Left kidney (tissue), 8 donors: ENCODE measurements at places on chromosomes 11 and 22. TPM values are rescaled to one million over a fixed set of nuclear protein-coding genes. Genes with fewer than 3 reads are reported as not detected.

Gene OR4A16
- polyA plus RNA-seq: not detected

Gene GP1BB
- 2.9 TPM for polyA plus RNA-seq

Gene MMP1
- 0.23 TPM for polyA plus RNA-seq

Gene PDGFB
- polyA plus RNA-seq: 10.5 TPM

Gene SMC1B
- 0.23 TPM for polyA plus RNA-seq

Gene SLC5A4
- polyA plus RNA-seq: 1.4 TPM

Gene SYT9
- polyA plus RNA-seq: 5.0 TPM

Gene CECR2
- 23.2 TPM for polyA plus RNA-seq

Gene KCTD14
- 14.1 TPM for polyA plus RNA-seq

Gene NTM
- polyA plus RNA-seq: 44.4 TPM

Gene OR2AG2
- 0.07 TPM for polyA plus RNA-seq

Gene OR4S1
- polyA plus RNA-seq: not detected

Gene IGLL1
- 0.40 TPM for polyA plus RNA-seq

Gene ADM
- polyA plus RNA-seq: 6.4 TPM

DNA sequence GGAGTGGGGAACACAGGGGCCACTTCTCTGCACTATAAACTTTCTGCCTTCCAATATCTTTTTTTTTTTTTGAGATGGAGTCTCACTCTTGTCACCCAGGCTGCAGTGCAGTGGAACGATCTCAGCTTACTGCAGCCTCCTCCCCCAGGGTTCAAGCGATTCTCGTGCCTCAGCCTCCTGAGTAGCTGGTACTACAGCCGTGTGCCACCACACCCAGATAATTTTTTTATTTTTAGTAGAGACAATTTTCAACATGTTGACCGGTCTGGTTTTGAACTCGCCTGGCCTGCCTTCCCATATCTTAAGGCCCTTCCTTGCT lies 1.7 kb downstream of the SLC3A2 start:
- no peak for DNase-seq

- no peak for DNase-seq
Measured at GRCh38 chr11:116072601-116073410, 568.6 kb upstream of the CADM1 start.

DNA sequence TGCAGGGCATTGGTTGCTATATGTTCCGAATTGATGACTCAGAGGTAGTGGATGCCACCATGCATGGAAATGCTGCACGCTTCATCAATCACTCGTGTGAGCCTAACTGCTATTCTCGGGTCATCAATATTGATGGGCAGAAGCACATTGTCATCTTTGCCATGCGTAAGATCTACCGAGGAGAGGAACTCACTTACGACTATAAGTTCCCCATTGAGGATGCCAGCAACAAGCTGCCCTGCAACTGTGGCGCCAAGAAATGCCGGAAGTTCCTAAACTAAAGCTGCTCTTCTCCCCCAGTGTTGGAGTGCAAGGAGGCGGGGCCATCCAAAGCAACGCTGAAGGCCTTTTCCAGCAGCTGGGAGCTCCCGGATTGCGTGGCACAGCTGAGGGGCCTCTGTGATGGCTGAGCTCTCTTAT lies 5.4 kb upstream of the TTC36 start:
- DNase-seq: no peak

DNA sequence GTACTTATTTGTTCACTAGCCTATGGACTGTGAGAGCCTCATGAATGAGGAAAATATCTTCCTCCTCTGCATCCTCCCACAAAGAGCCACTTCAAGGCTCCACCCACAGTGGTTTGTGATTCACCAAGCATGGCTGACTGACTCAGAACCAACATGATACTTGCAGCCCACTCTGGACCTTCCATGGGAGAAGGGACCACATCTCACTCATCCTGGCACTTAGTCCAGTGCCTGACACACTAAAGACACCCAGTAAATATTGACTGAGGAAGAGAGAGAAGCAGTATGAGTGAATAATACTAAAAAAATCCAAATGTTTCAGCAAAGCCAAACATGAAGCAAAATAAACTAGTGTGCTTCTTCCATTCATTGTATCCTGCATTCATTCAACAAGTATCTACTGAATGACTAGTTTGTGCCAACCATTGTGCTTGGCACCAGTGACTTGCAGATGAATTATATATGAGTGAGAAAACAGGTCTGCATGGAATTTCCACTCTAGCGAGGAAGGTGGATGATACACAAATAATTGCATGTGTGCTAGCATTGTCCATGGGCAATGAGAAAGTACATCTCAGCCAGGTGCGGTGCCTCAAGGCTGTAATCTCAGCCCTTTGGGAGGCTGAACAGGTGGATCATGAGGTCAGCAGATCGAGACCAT lies 54.9 kb upstream of the BLID start:
- DNase-seq: no peak

GRCh38 chr11:123139206-123139605 lies 55.8 kb downstream of the CLMP start:
- no peak for DNase-seq

- no peak for DNase-seq
Measured at GRCh38 chr11:103903621-103904323, 132.7 kb upstream of the DDI1 start.

- no peak for DNase-seq
Measured at GRCh38 chr22:27761000-27761399, 40.6 kb downstream of the MN1 start.

DNA sequence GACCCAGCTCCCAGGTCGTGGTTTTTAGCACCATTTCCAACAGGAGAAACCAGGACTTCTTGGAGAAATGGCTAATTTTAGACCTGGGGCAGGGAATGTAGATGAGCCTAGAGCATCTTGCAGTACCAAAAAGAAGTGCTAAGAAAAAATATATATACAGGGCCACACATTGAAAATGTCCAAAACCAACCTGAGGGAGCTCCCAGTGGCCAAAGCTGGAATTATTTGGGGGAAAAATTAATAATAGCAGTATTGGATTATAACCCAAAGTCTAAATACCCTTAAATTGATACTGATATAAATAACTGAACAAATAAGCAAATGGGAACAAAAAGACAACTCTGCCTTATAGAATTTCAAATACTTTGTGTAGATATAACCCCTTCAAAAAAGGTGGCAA lies 108.0 kb downstream of the PARVA start:
- no peak for DNase-seq

GRCh38 chr11:9616042-9616675 lies 42.7 kb downstream of the WEE1 start:
- no peak for DNase-seq

DNA sequence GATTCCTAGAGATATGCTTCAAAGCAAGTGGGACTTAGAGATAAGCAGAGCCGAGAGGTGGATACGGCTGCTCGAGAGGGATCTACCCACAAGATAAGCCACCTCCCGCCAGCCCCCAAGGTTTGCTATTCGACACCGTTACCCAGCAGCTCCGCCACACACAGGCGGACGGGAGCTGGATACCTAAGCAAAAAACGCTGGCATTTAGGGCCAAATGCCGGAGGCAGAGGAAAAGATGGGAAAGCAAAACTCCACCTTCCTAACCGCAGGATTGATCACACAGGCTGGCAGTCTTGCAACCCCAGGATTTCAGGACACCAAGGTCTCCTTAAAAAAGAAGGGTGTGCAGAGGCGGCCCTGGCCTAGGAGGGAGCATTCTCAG lies 709 bp downstream of the FTH1 start:
- DNase-seq: no peak

DNA sequence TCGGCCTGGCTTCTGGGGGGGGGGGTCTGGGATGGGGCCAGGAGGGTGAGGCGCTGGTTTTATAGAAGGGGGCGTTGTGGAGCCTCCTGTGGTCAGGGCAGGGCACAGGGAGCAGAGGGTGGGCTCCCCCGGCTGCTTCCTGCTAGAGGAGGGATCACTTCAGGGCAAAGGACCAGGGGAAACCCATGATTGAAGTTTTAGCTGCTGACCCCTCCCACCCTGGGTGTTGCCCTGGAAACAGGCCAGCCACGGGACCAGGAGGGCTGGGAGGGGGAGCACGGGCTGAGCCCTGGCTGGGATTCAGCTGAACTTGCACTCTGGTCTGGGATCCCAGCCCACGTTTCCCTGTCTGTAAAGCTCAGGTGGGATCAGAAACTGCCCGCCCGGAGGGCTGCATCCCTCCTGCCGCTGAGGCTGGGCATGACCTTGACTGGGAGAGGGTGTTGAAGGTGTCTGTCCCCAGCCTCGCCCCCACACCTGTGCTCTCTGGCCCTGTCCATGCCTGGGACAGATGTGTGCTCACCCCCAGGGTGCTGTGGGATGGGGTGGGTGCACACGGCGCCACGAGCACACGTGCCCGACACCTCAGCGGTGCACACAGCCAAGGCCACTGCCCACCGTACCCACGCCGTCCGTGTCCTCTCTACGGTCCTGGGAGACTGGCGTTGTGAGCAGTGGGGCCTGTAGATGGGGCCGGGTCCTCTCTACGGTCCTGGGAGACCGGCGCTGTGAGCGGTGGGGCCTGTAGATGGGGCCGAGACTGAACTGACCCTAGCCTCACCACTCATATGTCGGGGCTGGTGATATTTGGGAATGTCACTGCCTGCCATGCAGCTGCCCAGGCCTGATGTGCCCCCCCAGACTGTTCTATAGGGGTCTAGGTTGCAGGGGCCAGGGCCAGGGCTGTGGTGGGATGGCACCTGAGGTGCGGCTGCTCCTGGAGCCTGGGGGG lies 2.3 kb downstream of the TSPAN4 start:
- peak; percentile 85 for DNase-seq

- no peak for DNase-seq
Measured at GRCh38 chr11:70272009-70272408, 1.5 kb downstream of the PPFIA1 start.

DNA sequence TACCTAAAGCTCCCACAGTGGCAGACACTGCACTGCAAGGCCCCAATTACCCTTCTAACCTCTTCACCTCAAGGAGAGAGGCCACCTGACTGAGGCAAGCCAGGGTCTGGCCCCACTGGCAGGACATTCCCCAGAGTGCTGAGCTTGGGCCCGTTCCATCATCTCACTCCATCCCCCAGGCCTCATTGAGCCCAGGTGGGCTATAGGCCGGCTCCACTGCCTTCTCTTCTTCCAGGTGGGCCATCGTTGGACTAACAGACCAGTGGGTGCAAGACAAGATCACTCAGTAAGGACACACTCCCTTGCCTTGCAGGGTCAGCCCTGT lies 19.1 kb downstream of the CDC45 start:
- DNase-seq: no peak

- no peak for DNase-seq
Measured at GRCh38 chr11:103928040-103928801, 108.2 kb upstream of the DDI1 start.

DNA sequence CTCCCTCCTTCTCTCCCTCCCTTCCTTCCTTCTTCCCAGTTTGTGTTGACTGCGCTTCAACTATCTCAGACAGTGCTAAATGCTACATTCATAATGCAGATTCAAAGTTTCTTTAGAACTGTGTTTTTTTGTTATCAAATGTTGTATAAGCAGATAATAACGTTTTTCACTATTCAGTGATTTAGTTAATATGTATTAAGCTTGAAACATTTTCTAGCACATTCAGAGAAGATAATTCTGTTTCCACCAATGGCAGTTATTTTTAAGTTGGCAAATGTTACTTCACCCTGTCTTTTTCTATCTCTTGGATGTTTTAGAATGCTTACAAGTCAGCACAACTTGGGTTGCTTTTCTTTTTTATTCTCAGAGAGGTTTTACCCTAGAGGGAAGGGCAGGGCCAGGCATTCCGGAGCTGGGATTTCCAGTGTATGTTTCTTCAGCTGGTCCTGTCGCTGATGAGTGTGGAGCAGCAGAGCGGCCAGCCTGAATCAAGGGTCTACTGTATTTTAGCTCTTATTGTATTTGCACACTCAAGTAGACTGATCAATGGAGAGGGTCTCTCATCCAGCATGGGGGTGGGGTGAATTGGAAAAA lies 162.3 kb upstream of the ARHGAP20 start:
- DNase-seq: no peak

DNA sequence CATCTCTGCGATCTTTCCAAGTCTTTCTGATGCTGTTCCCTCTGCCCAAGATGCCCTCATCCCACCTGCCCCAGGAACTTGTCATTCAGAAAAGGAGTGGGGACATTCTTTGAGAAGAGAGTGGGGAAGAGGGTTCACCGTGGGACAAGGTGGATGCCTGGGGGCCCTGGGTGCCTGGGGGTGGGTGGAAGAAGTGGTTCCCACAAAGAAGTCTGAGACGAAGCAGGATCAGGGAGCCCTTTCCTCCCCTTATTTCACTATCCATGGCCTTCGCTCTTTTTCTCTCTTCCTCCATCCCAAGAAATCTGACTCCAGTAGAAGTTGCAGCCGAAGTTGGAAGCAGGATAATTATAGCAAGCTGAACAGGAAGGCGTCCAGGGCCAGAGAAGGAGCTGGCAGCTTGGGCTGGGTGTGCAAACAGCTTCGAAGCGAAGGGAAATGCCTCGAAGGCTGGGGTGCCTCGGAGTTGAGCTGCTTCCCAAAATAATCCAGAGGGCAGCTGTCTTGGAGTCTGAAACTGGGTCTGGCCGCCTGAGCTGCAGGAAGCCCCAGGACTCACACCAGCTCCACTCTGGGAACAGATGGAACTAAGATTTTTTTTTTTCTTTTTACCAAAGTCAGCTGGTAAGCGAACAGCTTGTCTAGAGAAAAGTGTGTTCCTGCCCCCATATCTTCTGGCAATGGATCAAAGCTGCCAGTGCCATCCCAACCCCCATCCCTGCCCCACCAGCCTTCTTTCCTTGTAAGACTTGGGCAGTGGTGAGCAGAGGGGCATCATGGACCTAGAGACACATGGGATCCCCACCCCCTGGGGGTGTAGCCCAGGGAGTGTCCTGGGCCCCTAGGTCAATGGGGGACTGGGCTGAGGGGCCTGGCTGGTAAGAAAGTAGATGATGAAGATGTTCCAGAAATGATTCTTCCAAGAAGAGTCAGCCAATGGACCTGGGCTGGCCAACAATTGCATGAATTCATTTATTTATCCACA lies 31.5 kb downstream of the PARVG start:
- no peak for DNase-seq

DNA sequence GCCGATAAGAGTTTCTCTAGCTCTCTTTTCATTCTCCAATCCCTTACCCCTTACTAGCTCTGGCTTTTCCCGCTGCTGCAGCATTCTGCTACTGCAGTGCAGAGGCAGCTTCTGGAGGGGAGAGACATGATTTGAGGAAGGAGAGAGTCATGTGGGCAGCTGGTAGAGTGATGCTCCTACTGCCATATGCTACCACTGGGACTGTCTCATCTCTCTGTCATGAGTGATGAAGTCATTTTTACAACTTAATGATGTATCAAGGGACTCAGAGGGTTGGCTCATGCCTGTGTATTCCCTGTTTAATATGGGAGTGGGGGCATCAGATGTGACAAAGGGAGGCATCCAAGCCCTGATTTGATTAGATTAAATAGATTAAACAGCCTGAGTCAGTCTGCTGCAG lies 11.3 kb downstream of the SLC17A6 start:
- DNase-seq: no peak

DNA sequence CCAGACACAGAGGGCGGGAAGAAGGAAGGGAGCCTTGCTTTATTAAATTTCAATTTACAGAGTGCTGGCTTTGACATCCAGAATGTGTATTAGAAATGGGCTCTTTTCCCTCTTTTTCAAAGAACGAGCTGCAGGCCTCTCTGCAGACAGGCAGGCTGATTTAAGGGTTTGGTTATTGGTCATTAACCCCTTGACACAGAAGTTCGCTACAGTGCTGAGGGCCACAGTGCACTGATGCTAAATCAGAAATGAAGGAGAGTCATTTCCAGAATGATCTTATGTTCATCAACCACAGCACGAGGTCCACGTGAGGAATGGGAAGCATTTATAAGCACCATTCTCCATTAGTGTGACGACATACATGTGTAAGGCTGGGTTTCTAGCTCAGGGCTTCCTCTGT lies 51.8 kb downstream of the CSNK2A3 start:
- no peak for DNase-seq
